ENCODE measurements at places on chromosomes 2 and 18.

DNA sequence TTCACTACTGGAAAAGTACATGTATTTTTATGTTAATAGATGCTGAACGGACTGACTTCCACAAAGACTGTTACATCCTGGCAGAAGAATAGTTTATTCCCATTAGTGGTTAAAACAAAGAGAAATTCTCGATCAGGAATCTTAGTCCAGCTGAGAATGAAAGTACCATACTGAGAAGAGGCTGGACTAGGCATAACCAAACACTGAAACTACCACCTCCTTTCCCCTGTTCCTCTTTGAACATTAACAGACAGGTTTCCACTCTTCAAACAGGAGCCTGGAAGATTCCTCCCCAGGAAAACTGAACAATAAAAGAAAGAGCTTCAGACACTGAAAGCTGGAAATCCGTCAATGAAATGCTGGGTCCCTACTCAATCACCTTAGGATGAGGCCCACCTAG, 25.8 kb downstream of the LDAH start:
- no peak for DNase-seq

DNA sequence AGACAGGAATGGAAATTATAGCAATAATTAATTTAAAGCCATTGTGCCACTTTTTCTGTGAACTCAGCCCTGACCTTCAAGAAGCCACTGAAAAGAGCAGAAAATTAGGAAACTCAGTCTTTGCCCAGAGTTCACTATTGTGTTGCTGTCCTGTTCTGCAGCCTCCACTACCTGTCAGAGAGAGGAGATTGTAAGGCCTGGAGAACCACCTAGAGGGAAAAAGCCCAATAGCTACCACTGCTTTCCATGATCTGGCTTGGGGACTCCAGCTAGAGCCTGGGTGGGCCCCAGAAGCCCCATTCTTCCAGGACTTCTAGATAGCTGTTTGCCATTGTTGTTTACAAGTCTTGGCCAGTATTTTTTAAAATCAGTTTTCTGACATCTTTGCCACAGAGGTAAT, 176.1 kb upstream of the KLF7 start:
- no peak for DNase-seq

GRCh38 chr2:107687073-107687472, 139.6 kb upstream of the RGPD4 start:
- no peak for DNase-seq

GRCh38 chr2:212709280-212709679, 170.7 kb upstream of the ERBB4 start:
- no peak for DNase-seq

- no peak for DNase-seq
Observed at GRCh38 chr2:46845542-46846486, 69.8 kb downstream of the MCFD2 start.

DNA sequence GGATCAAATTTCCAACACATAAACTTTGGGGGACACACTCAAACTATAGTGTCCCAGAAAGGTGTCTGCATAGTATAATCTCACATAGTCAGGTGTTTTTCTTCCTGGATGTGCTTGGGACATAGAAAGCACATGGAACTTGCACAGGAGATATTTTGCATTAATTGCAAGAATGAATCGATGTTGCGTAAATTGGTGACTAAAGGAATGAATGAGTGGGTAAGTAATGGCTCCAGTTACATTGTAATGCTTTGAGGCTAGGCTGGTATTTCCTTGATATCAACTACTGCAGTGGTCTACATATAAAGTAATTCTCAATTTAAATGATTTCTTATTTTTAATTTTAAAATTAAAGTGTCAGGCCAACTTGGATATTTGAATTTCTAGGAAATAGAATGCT, 53.4 kb downstream of the SH3RF3 start:
- DNase-seq: no peak

DNA sequence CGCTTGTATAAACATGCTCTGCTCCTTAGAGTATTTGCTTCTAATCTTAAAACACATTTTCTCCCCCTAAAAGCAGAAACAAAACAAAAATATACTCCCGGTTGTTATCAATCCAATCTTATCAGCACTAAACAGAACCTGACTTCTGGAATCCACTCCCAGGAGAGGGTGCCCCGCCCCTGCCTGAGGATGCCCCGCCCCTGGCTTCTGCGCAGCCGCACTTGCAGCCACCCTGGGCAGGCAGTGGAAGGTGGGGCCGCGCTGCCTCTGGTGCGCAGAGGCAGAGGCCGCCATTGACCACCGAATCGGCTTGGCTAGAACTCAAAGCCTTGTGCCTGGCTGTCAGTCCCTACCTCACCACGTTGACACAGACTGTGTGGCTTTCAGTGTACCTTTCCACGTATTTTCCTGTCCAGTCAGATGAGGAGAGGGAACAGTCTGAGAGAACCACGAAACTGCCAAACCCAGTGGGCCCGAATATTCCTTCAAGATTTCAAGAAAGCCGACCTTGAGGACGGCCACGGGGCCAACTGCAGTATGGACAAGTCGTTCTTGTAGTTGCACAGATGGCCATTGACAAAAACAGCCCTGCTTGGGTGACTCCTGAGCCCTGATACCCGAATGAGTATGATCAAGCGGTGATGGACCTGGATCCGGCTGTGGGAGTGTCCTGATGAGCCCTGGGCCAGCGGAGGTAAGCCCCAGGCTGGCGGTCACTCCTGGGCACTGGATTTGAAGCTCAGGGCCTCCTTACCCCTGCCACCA, 46.2 kb upstream of the ARHGAP28 start:
- no peak for DNase-seq

GRCh38 chr2:175627405-175627804, 374.7 kb downstream of the LNPK start:
- no peak for DNase-seq

GRCh38 chr2:167653131-167653530, 594.3 kb downstream of the STK39 start:
- DNase-seq: no peak

- DNase-seq: no peak
Observed at GRCh38 chr2:241816431-241817121, 7.6 kb downstream of the NEU4 start.

DNA sequence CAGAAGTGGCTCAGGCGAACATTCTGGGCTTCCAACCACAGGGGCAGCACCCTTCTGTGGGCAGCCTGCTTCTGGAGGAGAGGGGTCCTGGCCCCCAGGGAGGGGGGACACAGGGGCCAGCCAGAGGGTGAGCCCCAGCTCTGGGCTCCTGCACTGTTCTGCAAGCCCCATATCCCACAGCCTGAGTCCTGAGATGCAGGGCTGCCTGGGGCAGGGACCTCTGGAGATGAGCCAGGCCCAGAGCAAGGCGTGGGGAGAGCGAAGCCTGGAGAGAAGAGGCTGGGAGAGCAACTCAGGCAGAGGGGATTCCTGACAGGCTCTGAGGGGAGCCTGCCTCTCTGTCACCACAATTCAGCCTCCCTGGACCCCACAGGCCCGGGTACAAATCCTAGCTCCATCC, 13.5 kb upstream of the PRSS56 start:
- no peak for DNase-seq

- no peak for DNase-seq
Observed at GRCh38 chr2:236452238-236452637, 117.4 kb upstream of the ACKR3 start.

- DNase-seq: no peak
Observed at GRCh38 chr18:13572148-13572547, 154.2 kb downstream of the FAM210A start.

- no peak for DNase-seq
Observed at GRCh38 chr2:14316594-14316993, 315.9 kb upstream of the LRATD1 start.

DNA sequence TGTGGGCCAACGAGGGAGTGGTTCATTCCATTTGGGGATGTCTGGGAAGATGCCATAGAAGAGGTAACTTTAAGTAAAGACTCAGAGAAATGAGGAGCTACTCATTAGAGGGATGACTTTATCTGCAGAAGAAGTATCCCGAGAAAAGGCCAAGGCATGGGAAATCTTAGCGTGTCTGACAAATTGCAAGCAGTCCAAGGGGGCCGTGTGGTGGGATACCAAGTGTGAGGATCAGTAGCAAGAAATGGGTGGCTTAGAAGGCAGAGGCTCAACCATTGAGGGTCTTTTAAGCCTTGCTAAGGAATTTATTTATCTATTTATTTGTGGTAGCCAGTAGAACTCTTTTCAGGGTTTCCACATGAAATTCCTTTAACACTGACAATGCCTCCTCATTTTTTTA, 436.4 kb downstream of the RNF144A start:
- DNase-seq: no peak

DNA sequence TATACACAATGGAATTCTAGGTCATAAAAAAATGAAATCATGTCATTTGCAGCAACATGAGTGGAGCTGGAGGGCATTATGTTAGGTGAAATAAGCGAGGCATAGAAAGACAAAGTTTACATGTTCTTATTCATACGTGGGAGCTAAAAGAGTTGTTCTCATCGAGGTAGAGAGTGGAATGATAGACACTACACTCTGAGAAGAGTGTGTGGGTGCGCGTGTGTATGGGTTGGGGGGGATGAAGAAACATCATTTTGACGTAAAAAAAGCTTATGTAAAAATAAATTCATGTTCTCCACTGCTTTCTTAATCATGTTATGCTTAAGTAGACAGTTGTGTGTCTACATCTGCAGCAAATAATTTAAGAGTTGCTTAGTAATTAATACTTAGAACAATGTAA, 123.6 kb downstream of the ZNF804A start:
- DNase-seq: no peak

GRCh38 chr2:144516411-144516980, 3.4 kb downstream of the ZEB2 start:
- DNase-seq: no peak

DNA sequence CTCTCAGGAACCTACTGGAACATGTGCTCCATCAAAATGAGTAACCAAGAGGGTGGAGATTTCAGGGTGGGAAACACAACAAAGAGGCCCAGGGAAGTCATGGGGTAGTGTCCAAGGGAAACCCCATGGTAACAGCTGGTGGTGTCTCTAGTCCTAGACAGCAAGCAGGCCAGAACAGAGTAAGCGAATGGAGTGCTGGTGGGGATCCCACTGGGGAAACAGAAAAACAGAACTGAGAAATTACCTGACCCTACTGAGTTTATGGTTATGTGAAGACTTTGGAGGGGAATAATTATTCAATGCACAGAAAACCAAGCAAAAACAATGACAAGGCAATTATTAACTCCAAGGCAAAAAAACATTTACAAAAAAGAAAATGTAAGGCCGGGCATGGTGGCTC, 16.9 kb downstream of the ERCC3 start:
- DNase-seq: no peak

- DNase-seq: no peak
Observed at GRCh38 chr18:79393635-79394533, 1.8 kb upstream of the NFATC1 start.

DNA sequence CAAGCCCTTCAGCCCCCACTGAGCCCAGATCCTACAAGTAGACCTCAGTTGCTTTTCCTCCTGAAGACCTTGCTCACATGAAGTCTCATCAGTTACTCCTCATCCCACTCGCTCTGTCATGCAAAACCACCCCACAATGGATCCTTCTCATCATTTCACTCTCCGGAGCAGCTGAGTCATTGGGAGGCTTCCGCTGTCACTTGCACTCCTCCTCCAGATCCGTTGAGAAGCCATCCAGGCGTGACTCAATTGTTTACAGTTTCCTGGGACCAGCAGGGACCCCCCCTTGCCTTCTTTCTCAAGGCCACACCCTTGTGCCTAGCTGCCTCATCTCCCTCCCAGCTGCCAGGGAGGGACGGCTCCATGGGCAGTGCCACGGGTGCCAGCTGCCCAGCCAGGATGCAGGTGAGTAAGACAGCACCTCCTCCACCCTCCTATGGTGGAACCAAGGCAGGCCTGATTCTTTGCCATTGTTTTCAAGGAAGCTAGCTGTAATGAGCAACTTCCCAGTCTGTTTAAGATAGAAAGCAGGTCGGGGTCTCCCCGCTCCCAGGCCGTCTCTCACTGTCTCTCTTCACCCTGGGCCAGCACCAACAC, 16.3 kb downstream of the GPR55 start:
- no peak for DNase-seq

- DNase-seq: no peak
Observed at GRCh38 chr2:239600650-239601049, 199.8 kb upstream of the HDAC4 start.

- DNase-seq: no peak
Observed at GRCh38 chr2:23525137-23525765, 140.3 kb downstream of the KLHL29 start.

DNA sequence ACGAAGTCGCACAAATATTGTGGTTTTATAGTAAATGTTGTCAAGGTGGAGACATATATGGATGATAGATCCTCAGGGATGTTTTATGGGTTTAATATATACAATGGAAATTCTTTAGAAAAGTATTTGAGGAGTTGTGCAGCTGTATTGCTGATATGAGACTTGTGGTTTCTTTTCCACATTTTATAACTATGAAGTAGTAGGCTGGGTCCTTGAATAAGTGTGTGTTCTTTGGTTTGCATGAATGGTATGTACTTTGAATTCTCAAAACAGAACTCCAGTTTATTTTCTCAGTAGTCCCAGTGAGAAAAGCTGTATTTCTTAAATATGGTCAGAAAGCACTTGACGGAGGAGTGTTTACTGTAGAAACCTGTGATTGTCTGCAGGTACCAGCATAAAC, 42.4 kb downstream of the PLCL1 start:
- no peak for DNase-seq

DNA sequence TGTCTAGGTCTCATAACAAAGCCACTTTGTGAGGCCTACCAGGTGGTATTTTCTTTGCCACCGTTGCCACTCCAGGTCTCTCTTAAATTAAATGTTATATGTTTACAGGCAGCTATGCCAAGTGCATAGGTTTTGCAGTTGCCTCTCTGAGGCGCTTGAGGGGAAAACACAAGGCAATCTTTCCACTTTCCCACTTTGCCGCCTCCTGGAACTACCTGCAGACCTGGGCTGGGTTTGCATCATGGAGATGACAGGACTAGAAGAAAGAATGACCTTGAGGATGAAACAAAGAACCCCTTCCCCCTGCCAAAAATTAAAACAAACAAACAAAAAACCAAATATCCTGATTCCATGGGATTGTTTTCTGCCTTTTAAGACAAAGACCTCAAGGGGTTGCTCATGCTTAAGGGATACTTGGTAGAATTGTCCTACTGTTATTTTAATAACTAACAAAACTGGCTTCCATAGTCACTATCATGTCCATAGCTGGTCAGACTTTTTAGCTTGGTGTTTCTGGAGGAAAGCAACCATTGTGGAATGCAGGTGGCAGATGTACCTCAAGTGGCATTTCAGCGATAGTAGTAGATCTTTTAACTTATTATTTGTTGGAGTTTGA, 159.9 kb downstream of the PRPF40A start:
- DNase-seq: no peak

- no peak for DNase-seq
Observed at GRCh38 chr2:176569574-176569973, 300.3 kb downstream of the MTX2 start.

DNA sequence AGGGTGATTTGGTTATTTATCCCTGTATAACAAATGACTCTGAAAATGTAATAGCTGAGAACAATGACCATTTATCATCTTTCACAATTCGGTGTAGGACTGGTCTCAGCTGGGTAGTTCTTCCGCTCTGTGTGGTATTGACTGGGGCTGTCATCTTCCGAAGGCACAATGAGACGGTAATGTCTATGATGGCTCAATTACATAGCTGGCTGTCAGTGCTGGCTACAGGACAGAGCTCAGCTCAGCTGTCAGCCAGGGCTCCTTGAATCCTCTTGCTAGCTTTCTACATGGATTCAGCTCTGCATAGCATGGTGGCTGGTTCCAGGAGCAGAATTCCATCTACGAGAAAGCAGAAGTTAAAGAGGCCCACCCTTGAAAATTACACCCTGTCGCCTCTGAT, 483.8 kb downstream of the TDRD15 start:
- no peak for DNase-seq

Data from Jurkat, Clone E6-1 (cell line).